ENCODE measurements at places on chromosomes 13 and 19.

DNA sequence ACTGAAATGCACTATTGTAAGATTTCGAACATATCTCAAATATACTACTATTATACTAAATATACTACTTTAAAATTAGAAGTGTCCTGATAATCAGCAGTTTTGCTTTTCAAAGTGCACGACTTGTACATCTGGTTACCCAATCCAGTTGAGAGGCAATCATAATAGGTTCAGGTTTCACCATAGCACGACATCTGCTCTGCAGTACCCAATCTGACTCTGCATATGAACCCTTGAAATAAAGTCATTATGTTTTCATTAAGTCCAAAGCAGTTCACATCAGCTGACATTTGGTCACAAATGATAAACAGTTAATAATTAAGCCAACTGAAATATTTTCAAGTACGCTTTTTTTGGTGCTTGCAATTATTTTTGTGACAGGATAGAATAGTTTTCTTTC, 90.6 kb downstream of the PCDH9 start:
- no peak for DNase-seq

DNA sequence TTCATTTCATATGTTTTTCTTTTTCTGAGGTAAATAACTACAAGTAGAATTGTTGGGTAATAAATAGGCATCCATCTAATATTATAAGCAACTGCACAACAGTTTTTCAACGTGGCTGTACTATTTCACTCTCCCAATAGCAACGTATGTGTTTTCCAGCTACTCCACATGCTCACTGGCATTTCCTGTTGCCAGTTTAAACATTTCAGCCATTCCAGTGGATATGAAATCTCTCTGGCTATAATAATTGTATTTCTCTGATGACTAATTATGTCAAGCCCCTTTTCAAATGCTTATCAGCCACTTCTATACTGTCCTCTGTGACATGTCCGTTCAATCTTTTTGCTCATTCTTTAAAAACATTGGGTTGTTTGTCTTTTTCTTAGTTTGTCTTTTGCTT, 26.8 kb upstream of the ALOX5AP start:
- peak; percentile 78 for DNase-seq

- no peak for DNase-seq
Observed at GRCh38 chr13:27933118-27933517, 13.3 kb downstream of the PDX1 start.

- DNase-seq = peak; percentile 95
Observed at GRCh38 chr13:48769107-48769704, 115.5 kb downstream of the CYSLTR2 start.

- DNase-seq = no peak
Observed at GRCh38 chr13:64332048-64332447, 2898.1 kb downstream of the PCDH9 start.

All from cardiac fibroblast (primary cell).